ENCODE measurements at places on chromosomes 2 and 18.

DNA sequence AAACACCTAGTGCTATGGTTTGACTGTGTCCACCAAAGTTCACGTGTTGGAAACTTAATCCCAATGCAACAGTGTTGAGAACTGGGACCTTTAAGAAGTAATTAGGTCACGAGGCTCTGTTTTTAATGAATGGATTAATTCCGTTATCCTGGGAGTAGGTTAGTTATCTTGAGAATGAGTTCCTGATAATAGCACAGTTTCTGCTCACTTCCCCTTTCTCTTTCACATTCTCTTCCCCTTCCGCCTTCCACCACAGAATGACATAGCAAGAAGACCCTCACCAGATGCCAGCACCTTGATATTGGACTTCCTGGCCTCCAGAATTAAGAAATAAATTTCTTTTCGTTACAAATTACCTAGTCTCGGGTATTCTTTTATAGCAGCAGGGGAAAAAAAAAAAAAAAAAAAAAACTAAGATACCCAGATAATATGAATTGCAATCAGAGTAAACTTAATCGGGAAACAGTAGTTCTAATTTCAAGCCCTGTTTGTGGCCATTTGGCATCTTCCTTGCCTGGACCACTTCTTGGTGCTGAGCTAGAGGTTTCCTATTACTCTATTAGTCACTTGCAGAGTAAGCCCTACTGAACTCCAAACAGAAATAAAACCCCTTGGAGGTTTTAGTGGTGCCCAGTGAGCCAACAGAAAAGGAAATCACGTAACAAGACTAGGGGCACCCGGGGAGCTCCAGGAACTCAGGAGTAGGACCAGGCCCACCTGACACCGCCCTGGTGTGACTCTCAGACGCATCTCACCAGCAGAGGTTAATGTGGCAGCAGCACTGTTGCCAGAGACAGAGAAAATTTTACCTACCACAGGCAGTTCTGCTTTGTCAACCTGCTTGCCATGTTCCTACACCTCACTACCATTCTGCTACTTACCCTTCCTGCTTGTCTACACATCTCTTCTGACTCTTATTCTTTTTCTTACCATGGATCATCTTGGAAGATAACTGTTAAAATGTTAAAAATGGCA is 147.6 kb upstream of the CAB39 start:
- DNase-seq: peak; percentile 6

DNA sequence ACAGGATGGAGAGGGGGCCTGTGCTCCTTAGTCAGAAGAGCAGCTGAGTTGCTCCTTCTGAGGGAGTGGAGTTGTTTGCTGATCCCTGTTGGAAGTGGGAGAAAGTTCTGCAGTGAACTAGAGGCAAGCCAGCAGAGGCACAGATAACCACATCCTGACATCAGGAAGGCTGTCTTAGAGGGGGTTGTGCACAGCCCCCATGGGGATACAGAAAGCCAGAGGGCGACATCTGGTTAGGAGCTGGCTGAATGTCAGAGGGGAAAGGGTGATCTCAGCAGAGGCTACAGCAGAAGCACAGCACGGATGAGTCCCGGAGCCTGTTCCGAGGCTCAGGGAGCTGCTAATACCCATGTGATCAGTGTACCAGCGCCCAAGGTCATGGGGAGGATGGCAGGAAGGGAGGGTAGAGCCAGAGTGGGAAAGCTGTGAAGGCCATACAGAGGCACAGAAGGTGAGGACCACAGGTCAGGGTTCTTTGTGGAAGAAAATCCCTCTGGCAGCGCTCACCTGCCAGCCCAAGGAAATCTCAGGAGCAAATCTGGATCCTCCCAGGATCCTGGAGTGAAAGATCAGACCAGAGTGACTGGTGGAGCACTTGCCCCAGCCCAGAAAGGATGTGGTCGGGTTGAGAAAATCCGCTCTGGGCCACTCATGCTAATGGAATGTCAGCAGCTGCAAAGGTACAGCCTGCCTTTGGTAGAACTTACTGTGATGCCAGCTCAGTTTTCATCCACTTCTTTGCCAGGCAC is 111.8 kb downstream of the STPG4 start:
- no peak for DNase-seq

- no peak for DNase-seq
Measured at GRCh38 chr2:164044622-164045021, 308.8 kb upstream of the FIGN start.

- DNase-seq: no peak
Measured at GRCh38 chr2:181243319-181243718, 213.9 kb upstream of the ITGA4 start.

DNA sequence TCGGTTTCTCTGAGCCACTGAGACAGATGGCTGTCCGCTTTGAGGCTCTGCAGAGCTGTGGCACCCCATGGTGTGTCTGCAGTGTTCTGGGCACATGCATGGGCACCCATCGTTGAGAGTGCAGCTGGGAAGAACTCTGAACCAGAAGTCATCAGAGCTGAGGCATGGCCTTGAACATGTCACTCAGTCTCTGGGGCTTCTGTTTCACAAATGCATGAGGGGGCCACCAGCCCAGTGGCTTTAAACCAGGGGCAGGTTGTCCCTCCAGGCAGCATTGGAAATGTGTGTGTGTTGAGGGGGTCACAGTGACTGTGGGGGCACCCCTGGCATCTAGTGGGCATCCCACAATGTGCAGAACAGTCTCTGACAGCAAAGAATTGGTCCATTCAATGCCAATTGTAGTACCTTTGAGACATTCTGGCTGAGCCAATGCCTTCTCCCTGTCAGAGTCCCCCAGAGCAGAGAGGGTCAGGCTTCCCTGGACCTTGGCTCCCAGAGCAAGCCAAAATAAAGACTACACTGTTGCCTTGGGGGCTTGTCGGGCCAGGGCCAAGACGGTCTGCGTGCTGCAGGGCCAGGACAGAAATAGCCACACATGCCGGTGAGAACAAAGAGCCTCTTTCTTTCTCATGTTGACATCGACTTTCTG is 9.3 kb upstream of the PSMD1 start:
- DNase-seq: no peak

- peak; percentile 25 for DNase-seq
Measured at GRCh38 chr2:233051241-233052149, 8.6 kb upstream of the INPP5D start.

GRCh38 chr2:102117472-102117858 is 25.1 kb upstream of the IL1R1 start:
- no peak for DNase-seq

GRCh38 chr18:60996326-60996725 is 336.9 kb upstream of the CDH20 start:
- no peak for DNase-seq

GRCh38 chr18:13173578-13174145 is 44.9 kb upstream of the LDLRAD4 start:
- no peak for DNase-seq

DNA sequence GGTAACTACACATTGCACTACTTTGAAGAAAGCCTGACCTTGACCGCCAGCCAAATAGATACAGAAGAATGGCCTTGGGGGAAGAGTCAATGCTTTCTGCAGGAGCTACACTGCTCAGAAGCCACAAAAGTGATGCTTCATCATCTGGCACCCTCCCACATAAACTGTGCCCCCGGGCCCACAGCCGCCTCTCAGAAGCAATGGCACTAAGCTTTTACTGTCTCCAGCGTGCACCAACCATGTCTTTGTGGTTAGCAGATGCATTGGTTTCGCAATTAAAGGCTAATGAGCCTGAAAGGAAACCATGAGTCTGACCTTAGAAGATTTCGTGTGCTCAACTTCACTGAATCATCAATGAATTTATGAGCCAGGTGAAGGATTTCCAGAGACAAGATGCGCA is 209.4 kb upstream of the TRIB2 start:
- DNase-seq: peak; percentile 34

- no peak for DNase-seq
Measured at GRCh38 chr2:119574864-119575263, 30.6 kb downstream of the CFAP221 start.

DNA sequence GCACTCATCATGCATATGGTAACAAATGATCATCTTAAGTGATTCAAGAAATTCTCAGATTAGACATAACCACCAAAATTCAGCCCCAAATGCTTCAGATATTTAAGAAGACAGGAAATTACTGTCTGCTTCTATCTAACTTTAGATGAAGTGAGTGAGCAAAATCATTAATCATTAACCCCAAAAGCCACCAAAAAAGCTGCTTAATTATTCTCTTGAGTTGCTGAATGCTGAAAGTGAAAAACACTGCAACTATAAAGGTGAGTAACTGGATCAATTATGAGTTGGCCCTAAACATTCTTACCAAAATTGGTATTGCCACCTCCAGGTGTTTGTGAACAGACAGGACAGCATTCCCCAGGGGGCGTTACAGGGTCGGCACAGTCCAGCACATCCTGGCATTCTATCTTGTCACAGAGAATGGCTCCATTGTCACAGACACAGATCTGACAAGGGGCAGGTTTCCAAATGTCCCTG is 69.6 kb downstream of the COL5A2 start:
- DNase-seq: no peak

- peak; percentile 18 for DNase-seq
Measured at GRCh38 chr2:20348542-20348941, 2.1 kb downstream of the PUM2 start.

- DNase-seq: no peak
Measured at GRCh38 chr2:182921234-182921633, 54.8 kb upstream of the FRZB start.

DNA sequence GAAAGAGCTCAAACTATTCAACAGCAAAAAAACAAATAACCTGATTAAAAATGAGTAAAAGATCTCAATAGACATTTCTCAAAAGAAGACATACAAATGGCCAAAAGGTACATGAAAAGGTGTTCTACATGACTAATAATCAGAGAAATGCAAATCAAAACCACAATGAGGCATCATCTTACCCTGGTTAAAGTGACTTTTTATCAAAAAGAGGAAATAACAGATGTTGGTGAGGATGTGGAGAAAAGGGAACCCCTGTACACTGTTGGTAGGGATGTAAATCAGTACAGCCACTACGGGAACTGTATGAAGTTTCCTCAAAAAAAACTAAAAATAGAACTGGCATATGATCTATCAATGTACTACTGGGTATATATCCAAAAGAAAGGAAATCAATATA is 39.8 kb upstream of the TMEM163 start:
- DNase-seq: no peak

DNA sequence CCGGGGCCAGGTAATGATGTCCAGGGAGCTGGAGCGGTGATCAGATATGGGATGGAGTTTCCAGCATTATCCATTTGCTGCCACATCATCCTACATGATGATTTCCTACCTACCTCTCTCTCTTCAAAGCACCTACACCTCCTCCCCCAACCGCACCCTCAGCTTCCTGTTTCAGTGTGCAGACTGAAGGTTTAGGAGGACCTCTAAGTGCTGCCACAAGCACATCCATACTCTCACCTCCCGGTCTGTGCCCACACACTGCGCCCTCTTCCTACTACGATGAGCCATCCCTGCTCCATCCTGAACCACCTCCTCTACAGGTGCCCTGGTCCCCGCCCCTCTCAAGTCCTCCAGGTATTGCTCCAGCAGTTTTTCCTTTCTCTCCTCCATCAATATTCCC is 123.7 kb downstream of the ALPK2 start:
- DNase-seq: peak; percentile 53

DNA sequence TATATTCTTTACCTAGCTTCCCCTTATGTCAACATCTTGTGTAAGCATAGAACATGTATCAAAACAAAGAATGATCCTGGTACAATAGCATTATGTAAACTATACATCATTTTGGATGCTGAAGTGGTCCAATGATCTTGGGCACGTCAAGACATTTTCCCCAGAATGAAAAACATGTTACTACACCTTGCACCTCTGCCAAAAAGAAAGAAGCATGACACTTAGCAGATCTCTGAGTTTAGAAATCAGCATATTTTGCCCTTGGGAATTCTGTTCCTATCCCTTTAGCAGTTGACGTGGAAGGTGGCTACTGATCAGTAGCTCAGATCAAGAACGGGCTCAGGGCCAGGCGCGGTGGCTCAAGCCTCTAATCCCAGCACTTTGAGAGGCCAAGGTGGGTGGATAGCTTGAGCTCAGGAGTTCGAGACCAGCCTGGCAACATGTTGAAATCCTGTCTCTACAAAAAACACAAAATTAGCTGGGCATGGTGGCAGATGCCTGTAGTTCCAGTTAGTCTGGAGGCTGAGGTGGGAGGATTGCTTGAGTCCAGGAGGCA is 1.7 kb upstream of the LCLAT1 start:
- DNase-seq: no peak

DNA sequence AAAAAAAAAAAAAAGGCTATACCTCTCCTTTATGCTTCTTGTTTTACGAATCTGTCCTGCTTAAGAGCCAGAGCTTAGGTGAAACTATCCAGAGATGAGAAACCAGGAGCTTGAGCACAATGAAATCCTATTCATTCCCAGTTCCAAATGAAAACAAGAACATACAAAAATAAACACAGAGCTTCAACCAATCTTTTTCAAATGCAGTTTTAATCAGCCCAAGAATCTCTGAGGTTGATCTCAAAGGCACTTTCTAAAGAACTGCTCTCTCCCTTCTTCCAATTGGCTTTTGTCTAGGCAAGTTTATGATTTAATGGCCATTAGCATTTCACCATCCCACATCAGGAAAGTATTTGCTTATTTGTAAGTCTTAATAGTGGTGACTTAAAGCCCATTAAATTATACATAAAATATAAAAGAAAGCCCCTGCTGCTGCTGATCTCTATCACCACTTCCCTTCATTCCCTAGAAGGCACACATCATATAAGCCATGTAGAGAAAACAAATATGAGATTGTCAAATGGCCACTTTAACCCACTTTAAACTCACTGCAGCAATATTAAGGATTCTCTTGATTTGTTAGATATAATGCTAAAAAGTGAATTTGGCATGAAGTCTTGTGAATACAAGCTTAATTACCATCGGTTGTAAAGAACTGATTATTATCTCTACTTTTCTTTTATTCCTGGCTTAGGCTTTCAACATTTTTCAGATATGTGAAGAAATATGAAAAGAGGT is 29.3 kb upstream of the SCN9A start:
- DNase-seq: no peak

GRCh38 chr2:102622646-102623045 is 3.3 kb downstream of the SLC9A2 start:
- no peak for DNase-seq

GRCh38 chr2:163655667-163656066 is 80.1 kb downstream of the FIGN start:
- no peak for DNase-seq

- peak; percentile 9 for DNase-seq
Measured at GRCh38 chr2:99771681-99772333, 282.0 kb upstream of the REV1 start.

GRCh38 chr2:41924709-41925408 is 123.0 kb upstream of the PKDCC start:
- no peak for DNase-seq

DNA sequence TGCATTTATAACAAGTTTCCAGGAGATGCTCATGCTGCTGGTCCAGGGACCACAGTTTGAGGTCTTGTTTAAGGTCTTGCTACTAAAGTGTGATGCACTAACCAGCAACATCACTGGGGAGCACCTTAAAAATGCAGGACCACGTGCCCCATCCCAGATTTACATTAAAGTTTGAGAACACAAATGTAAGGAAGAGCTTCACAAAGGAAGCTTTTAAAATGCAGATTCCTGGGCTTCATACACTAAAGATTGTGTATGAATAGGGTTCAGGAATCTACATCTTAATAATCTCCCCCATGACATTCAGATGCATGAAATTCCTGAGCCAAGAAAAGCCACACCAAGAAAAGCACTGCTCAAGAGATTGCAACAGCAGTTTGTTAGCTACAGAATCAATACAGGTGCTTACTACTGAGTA is 235.3 kb upstream of the TANK start:
- DNase-seq: no peak
